GM23248 (cell line): ENCODE measurements at places on chromosomes 4 and X.

- no peaks in the 10 kb centered on the region for H3K27me3 ChIP-seq
- H3K36me3 ChIP-seq = no peaks in the 10 kb centered on the region
- no peak overlapping the region for H3K27ac ChIP-seq
- DNase-seq = peak; percentile 0
Observed at GRCh38 chr4:90349636-90350035, 222.4 kb downstream of the CCSER1 start.

DNA sequence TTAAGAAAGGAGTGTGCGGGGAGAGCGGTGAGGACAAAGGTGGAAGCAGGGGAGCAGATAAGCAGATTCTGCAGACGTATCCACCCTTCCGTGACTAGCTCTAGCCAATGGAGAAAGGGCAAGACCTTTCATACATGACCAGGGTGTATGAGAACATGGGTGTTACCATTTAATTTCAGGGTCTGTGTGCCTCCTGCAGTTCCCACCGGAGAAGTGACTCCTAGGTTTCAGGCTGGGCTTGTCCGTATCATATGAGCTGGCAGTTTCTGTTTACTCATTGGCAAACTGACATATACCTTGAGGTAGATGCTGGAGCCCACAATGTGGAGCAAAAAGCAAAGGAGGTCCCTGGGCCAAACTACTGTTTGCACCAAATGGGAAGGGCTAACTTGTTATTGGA is 6.8 kb downstream of the RBM47 start:
- H3K4me1 ChIP-seq = peaks cover 16% of the 10 kb centered on the region
- DNase-seq = no peak
- H3K4me3 ChIP-seq = no peak overlapping the region
- H3K27ac ChIP-seq = no peak overlapping the region

DNA sequence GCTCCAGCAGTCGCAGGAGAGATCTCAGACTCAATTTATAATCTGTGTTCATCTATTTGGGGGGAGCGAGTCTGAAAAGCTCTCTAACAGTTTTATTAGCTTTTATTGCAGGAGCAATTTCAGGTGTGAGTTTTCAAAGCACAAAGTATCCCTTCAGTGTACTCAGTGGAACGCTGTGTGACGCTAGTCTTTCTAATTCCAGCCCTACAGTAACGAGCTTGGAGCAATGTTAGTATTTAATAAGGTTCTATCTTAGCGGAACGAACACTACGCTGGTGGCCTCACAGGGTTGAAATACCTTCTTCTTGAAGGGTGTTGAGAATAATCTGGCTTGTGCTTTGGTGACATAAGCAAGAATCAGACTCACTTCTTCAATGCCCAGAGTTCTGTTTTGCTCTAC is 8.4 kb downstream of the HS3ST1 start:
- no peaks in the 10 kb centered on the region for H3K4me1 ChIP-seq
- H3K27ac ChIP-seq = no peak overlapping the region
- no peak overlapping the region for H3K4me3 ChIP-seq
- DNase-seq = no peak
- H3K27me3 ChIP-seq = no peaks in the 10 kb centered on the region

DNA sequence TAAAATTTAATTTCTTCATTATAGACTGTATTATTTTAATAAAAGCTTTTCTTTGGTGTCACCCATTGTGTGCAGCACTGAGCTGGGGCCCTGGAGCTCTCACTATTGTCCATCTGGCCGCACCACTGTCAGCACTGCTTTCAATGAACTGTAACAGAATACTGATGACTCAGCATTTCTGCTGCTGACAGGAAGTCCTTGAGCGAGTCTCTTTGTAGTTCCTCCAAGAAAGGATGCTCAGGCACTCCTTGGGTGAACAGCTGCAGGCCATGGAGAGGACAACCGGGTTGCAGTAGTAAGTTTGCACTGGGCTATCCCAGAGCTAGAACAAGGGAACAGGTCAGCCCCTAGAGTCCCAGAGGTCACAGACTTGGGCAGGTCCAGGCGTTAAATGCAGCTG is 81.6 kb downstream of the SORBS2 start:
- H3K27ac ChIP-seq = no peak overlapping the region
- DNase-seq = no peak
- H3K4me1 ChIP-seq = no peaks in the 10 kb centered on the region
- 0 out of 2 replicates have a peak, but pooled peaks cover 18% of the 10 kb centered on the region for H3K27me3 ChIP-seq
- no peaks in the 10 kb centered on the region for H3K36me3 ChIP-seq

DNA sequence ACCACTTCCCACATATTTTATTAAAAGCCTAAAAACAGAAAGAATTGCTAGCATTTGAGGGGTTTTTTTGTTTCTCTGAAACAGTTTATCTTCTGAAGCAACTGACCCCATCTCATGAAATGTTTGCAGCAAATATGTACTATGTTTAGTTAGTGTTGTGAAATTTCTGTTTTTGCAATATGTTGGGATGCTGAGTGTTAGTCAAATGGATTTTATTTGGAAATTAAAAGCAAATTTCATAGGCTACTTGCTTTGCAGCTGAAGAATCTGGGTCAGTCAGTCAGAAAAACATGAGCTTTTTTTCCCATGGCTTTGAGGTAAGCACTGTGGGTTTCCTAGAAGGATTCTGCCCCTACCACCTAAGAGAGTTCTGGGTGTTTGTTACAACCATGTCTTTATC is 184.9 kb upstream of the DKK2 start:
- no peak overlapping the region for H3K27ac ChIP-seq
- peak; percentile 10 for DNase-seq
- H3K4me3 ChIP-seq = no peak overlapping the region
- no peaks in the 10 kb centered on the region for H3K4me1 ChIP-seq
- H3K27me3 ChIP-seq = no peaks in the 10 kb centered on the region

- H3K27me3 ChIP-seq = no peaks in the 10 kb centered on the region
- no peaks in the 10 kb centered on the region for H3K36me3 ChIP-seq
- no peak for DNase-seq
- peaks cover 15% of the 10 kb centered on the region for H3K4me1 ChIP-seq
Observed at GRCh38 chr4:1208970-1209704, 36.8 kb upstream of the SPON2 start.

DNA sequence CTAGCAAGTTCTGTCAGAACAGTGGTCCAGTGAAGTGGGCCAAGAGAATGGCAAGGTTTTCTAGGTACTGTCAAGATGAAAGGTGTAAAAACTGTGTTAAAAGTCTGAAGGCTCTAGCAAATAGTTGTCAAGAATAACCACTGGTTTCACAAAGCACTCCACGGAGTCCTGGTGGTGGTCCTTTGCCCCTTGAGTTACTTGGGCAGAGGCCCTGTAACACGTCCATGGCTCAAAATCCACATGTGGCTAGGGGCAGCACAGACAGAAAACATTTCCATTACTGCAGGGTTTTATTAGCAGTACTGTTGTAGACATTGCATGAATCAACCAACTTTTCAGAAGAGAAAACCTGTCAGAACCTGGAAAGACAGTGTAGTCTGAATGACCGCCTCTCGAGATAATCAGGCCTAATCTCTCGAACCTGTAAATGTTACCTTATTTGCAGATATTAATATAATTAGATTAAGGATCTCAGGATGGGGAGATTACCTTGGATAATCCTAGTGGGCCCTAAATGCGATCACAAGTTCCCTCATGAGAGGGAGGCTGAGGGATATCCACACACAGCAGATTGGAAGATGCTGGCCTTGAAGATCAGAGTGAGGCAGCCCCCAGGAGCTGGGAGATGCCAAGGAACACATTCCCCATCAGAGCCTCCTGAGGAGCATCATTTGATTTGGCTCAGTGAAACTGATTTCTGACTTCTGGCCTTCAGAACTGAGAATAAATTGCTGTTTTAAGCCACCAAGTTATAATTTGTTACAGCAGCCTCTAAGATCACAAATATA is 34.7 kb downstream of the ERVMER34-1 start:
- no peak overlapping the region for H3K27ac ChIP-seq
- no peak overlapping the region for H3K4me3 ChIP-seq
- no peaks in the 10 kb centered on the region for H3K4me1 ChIP-seq
- H3K27me3 ChIP-seq = no peaks in the 10 kb centered on the region
- DNase-seq = no peak
- peaks cover 24% of the 10 kb centered on the region for H3K36me3 ChIP-seq

GRCh38 chrX:123906557-123907316 is 46.9 kb downstream of the XIAP start:
- H3K4me3 ChIP-seq = no peak overlapping the region
- no peak for DNase-seq
- H3K27ac ChIP-seq = no peak overlapping the region

DNA sequence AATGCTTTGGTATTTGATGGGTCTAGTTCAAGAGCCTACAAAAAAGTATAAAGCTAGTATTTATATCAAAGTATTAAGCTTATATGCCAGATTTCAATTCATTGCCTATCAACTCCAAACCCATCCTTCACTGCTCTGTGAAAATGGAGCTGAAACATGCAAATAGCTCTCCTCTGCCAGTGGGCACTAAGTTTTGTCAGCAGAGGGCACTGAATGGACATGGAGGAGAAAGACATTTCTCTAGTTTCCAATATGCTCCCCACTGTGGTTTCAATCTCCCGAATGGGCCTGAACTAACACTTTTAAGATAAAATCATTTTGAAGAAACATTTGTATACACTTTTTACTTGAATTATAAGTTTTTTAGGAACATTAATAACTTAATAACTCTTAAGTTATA is 12.4 kb downstream of the PPID start:
- peaks cover 56% of the 10 kb centered on the region for H3K36me3 ChIP-seq
- DNase-seq = peak; percentile 35
- no peak overlapping the region for H3K27ac ChIP-seq

DNA sequence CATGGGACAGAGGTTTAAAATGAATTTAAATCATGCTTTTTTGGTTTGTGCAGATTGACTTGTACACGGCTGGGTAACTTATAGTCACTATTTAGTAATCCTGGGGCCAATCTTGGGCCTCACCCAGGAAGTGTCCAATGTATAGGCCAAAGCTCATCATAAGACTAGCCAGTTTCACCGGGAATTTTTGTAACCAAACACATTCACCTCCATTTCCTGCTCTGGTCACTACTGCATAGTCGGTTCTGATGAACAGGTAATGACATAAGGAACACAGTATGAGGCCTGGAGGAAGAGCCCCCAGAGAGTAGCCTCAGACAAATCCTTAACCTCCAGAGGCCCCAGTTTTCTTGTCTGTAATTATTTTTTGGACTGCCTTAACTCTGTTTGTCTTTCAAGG is 81.9 kb downstream of the HPRT1 start:
- no peaks in the 10 kb centered on the region for H3K36me3 ChIP-seq
- no peak for DNase-seq
- no peak overlapping the region for H3K4me3 ChIP-seq
- no peak overlapping the region; the same call in 1 of the 2 replicates for H3K27ac ChIP-seq
- H3K4me1 ChIP-seq = peaks cover 14% of the 10 kb centered on the region; the same call in 1 of the 2 replicates
- no peaks in the 10 kb centered on the region for H3K27me3 ChIP-seq

DNA sequence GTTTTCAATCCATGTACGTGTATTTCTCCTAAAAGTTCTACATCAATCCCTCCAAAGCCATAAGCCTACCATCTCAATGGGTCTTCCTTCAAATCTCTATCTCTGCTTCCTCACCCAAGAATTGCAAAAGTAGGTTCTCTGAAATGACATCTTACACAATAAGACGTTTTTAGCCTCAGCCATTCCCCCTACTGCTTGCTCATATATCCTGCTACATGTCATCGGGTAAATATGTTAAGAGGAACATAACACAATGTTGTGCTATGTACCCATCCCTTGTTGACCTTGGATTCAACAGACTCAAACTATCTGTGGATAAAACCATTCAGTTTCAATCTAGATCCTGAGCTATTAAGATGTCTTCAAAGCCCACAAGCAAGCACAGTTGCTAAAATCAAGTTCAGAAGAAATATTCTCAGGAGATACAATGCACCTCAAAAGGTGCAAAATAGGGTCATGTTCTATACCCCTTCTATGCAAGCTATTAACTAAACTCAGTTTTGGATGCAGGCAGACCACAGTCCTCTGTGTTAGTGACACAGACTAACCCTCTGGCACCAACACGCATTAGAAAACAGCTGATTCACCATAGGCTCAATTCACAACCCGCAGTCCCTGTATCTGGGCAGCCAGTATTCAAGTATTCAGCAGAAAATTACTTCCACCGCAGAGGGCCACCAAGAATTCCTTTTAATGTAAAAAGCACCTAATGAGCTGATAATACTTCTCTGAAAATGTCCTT is 56.8 kb downstream of the CD99L2 start:
- no peaks in the 10 kb centered on the region for H3K36me3 ChIP-seq
- peak; percentile 73 for DNase-seq
- H3K4me1 ChIP-seq = peaks cover 7% of the 10 kb centered on the region; the same call in 1 of the 2 replicates
- H3K27me3 ChIP-seq = no peaks in the 10 kb centered on the region
- 0 out of 2 replicates have a peak overlapping the region, but pooled peaks have one; percentile 7 for H3K4me3 ChIP-seq

DNA sequence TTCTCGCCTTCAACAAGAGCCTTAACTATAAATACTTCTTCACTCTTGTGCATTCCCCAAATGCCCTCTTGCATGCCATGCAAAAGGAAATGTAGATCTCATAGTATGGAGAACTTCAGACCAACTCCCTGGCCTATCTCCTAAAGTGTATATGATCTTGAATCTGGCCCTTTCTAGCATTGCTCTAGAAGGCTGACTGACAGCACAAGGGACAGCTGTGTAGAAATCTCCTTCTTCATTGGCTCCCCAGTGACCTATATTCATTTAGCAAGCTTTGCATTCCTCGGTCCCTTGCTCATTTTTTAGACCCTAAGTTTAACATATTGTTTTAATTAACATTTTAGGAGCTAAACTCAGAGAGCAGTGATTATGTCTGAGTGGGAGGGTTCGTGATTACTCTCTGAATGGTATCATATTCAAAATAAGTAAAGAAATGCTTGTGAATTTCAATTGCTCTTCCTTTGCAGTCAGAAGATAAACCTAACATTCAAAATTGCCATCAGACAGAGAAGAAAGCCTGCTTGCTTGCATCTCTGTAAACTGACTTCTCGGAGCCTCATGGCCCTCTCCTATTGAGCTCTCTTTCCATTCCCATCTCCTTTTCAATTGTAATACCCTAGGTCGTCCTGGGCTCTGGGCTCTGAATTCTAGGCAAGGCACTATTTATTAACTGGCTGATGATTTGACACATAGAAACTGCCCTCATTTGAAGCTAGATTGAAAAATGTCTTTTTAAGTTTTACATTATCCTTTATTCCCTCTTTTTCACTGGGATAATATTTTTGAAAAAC is 120.3 kb upstream of the PRKG2 start:
- no peak overlapping the region for H3K4me3 ChIP-seq
- H3K27me3 ChIP-seq = no peaks in the 10 kb centered on the region
- peak; percentile 63 for DNase-seq
- peak overlapping the region; percentile 10 for H3K27ac ChIP-seq
- H3K36me3 ChIP-seq = no peaks in the 10 kb centered on the region

DNA sequence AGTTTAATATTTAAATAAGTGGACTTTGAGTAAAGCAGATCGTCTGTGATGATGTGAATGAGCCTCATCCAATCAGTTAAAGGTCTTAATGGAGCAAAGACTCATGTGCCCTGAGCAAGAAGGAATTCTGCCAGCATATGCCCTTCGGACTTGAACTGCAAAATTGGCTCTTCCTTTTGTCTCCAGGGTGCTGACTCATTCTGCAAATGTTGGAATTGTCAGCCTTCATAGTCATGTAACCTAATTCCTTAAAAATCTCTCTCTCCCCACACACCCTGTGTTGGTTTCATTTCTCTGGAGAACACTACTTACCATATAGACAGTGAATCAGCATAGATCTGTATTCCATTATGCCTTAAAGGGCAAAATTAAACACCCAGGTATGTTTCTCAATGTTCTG is 609.8 kb upstream of the GALNTL6 start:
- no peak overlapping the region for H3K4me3 ChIP-seq
- no peaks in the 10 kb centered on the region for H3K4me1 ChIP-seq
- H3K27me3 ChIP-seq = no peaks in the 10 kb centered on the region

- H3K36me3 ChIP-seq = no peaks in the 10 kb centered on the region
- H3K4me1 ChIP-seq = no peaks in the 10 kb centered on the region
- H3K27me3 ChIP-seq = no peaks in the 10 kb centered on the region
- H3K4me3 ChIP-seq = no peak overlapping the region
- H3K27ac ChIP-seq = no peak overlapping the region
Observed at GRCh38 chr4:47160095-47160494, 128.7 kb downstream of the GABRB1 start.
